ENCODE measurements at places on chromosomes 4 and X.

DNA sequence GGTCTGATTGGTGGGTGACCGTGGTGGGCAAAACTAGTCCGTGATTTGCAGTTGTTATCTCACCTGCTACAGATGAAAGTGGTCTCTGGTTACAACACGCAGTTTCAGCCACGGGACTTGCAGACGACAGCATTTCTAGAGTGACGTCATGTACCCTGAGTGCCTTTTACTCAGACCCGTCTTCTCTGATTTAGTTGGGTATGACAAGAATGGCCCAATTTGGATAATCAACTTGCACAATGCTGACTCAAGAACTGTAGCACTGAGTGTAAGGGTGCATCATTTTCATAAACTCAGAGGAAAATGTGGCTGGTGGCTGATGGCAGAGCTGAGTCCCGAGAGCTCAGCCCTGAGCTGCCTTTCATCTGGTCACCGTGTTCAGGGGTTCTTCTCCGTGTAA, 281.4 kb upstream of the FRG1 start:
- DNase-seq: no peak

GRCh38 chrX:42496239-42496638, 281.7 kb downstream of the PPP1R2C start:
- no peak for DNase-seq

- DNase-seq: no peak
Observed at GRCh38 chrX:130974323-130974722, 71.3 kb upstream of the ENOX2 start.

- peak; percentile 15 for DNase-seq
Observed at GRCh38 chrX:23694606-23695005, 27.3 kb downstream of the PRDX4 start.

DNA sequence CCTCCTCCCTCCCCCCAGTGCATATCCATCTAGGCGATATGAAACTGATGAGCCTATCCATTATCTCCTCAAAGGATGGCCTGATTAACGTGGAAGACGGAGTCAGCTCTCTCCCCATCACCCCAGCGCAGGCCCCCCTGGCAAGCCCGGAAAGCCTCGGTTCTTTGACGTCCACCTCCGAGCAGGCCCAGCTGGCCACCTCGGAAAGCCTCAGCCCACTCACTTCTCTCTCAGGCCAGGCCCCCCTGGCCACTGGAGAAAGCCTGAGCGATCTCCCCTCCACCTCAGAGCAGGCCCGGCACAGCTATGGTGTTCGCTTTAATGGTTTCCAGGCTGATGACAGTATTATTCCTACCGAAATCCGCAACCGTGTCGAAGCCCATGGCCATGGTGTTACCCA, 14.8 kb downstream of the GABRQ start:
- DNase-seq: no peak

GRCh38 chr4:152359208-152360044, 176.5 kb downstream of the FBXW7 start:
- no peak for DNase-seq

DNA sequence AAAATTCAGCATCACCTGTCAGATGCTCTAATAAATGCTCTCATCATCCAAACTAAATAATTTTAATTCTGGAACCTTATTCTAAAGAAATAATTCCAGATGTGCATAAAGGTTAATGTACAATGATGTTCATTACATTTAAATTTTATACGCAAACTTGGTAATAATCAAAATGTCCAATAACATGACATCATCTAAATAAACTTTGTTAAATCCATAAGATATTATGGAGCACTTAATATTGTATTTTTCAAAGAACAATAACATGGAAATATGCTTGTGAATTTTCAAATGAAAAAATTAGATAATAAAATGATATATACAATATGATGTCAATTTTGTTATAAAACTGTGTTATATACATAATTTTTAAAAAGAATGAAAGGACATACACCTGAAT, 92.1 kb upstream of the ZCCHC13 start:
- DNase-seq: no peak

DNA sequence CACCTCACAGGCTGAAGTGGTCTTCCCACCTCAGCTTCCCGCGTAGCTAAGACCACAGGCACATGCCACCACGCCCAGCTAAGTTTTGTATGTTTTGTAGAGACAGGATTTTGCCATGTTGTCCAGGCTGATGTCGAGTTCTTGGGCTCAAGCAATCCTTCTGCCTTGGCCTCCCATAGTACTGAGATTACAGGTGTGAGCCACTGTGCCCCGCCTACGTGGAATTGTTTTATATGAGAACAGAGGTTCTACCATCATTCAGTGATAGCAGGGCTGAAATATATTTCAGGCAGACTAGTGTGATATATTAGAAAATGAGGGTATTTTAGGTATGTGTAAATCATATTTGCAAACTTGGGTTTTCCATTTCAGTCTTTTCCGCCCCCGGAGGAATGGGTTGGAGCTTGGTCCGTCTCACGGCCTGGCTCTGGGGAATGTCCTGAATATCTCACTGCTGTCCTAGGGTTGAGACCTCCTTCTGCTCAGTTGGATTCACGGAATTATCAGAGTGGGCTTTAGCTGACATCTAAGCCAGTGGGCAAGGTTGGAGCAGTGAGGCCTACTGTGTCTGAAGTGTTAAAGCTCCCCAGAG, 19.9 kb downstream of the NSD2 start:
- DNase-seq: no peak

- DNase-seq: no peak
Observed at GRCh38 chr4:1360423-1361283, 13.6 kb downstream of the UVSSA start.

DNA sequence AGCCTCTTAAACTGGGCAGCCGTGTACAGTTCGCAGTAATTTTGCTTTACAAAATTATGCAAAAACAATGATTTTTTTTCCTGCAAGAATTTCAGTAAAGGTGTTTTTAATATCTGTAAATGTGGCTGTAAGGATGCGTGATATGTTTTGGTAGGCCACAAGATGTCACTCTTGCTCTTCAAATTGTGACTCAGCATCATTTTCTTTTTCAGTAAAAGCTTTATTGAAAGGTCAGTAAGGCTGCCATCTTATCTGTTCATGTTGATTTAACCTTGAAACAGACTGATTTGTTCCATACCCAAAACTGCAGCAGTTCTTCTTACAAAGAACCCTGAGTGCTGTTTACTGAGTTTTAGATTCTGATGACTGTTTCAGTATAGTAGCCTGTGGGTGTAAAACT, 39.9 kb downstream of the TXLNG start:
- no peak for DNase-seq

DNA sequence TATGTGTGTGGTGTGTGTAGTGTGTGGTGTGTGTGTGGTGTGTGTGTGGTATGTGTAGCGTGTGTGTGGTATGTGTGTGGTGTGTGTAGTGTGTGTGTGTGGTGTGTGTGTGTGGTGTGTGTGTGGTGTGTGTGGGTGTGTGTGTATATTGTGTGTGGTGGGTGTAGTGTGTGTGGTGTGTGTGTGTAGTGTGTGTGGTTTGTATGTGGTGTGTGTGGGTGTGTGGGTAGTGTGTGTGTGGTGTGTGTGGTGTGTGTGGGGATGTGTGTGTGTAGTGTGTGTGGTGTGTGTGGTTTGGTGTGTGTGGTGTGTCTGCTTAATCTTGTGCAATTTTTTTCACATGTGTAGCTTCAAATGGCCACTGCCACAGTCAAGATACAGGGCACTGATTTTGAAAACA, 94.5 kb downstream of the CPZ start:
- DNase-seq: no peak

DNA sequence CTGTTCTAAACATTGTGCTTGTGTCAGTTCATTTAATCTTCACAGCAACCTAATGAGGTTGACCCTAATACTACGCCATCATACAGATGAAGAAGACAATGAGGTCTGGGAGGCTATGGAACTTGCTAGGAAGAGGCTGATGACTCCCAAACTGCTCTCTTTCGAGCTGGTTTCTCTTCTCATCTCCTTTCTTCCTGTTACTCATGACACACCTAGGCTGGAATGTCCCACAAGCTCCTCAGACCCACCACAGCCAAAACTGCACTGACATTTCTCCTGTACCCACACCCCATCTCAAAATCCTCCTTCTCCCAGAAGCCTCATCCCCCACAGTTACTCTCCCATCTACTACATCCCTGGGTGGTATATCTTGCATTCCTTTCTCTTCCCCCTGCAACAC, 27.4 kb upstream of the PJA1 start:
- DNase-seq: no peak

GRCh38 chr4:115834441-115834840, 721.0 kb upstream of the NDST4 start:
- no peak for DNase-seq

- no peak for DNase-seq
Observed at GRCh38 chr4:88866862-88867550, 169.4 kb upstream of the NAP1L5 start.

DNA sequence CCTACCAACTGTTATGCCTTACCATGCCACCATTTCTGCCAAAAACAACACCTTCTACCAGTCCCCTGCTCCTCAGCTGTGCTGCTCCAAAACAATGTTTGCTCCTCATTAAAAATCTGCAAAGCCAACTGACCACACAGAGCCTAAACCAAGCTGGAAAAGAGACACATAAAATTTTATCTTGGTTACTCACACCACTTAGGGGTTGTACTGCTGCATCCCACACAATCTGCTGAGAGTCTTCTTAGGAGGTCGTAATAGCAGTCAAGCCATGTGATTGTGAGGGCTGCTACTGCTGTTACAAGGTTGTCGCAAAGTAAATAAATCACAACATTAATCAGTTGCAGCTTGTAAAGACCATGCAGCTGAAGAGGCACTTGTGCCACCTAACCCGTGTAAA, 607.4 kb upstream of the FAM241A start:
- DNase-seq: no peak

- DNase-seq: no peak
Observed at GRCh38 chr4:15935504-15936402, 2.8 kb downstream of the FGFBP1 start.

- no peak for DNase-seq
Observed at GRCh38 chrX:18995221-18995620, 11.3 kb upstream of the PHKA2 start.

GRCh38 chr4:5980436-5981155, 37.6 kb downstream of the C4orf50 start:
- no peak for DNase-seq

- no peak for DNase-seq
Observed at GRCh38 chr4:129246145-129246544, 150.2 kb downstream of the C4orf33 start.
